Lower lobe of right lung (tissue), 2 donors: ENCODE measurements at places on chromosomes 7 and 10. TPM values are rescaled to one million over a fixed set of nuclear protein-coding genes. Genes with fewer than 3 reads are reported as not detected.
A peak's percentile ranks its signal among the peaks of the same experiment; 100 is the strongest.

DNA sequence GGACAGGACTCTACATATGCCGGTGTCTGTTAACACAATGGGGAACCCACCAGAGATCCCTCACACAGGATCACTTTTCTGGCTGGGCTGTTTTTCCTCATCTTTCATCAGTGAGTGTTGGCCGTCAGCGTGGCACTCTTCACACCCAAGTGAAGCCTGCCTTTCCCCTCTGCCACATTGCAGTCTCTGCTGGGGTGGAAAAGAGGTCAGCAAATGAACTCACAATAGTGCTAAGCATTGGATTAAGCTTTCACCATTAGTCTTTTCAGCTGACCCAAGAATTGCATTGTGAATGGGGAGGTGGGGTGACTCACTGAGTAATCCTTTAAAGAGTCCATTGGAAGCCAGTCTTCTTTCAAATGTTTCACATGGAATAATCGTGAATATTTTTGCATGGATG, 143.0 kb downstream of the KIAA1217 start:
- no peak for DNase-seq

UPK3BL2 gene
- total RNA-seq, result 26.9 TPM

DNA sequence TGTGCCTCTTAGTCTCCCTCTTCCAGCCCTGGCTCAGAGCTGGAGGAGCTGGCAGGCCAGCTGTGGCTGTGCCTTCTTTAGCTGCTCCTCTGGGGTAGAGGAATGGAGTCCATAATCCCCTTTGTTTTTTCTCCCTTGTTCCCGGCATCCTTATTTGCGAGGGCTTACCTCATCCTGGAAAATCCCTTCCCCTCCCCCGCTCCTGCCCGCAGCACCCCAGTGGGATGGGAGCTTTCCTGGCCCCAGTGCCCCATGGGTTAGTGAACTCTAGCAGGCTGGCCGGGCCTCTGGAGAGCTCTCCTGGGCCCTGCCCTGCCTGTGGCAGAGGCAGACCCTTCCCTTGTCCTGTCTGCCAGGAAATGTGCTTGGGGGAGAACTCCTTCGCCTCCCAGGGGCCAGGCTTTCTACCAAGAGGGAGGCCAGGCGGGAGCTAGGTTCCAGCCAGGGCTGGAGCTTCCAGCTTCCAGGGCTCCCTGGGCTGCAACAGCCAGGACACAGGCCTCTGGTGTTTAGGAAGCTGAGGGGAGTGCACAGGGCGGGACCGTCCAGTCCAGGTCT, 16.5 kb upstream of the TRIM8 start:
- DNase-seq, result peak; percentile 62

CABCOCO1 gene
- total RNA-seq, result 3.5 TPM

HOXA7 gene
- total RNA-seq, result 2.2 TPM

SEMA3A gene
- 9.7 TPM for total RNA-seq

DNA sequence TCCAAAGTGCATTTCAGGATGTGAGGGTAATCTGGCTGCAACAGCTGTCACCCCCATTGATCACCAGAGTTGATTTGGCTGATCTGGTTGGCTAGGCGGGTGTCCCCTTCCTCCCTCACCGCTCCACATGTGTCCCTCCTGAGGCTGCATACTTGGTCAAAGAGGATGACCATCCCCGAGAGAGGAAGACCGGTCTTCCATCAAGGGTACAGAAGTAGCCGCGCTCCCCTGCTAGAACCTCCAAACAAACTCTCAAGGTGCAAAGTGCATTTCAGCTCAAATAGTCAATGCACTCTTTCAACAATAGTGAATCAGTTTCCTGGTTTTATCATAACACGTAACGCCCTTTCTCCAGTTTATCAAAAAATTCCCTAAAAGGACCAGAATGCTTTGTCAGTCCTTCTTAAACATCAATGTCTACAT, 44.6 kb downstream of the CARD11 start:
- no peak for DNase-seq

DNA sequence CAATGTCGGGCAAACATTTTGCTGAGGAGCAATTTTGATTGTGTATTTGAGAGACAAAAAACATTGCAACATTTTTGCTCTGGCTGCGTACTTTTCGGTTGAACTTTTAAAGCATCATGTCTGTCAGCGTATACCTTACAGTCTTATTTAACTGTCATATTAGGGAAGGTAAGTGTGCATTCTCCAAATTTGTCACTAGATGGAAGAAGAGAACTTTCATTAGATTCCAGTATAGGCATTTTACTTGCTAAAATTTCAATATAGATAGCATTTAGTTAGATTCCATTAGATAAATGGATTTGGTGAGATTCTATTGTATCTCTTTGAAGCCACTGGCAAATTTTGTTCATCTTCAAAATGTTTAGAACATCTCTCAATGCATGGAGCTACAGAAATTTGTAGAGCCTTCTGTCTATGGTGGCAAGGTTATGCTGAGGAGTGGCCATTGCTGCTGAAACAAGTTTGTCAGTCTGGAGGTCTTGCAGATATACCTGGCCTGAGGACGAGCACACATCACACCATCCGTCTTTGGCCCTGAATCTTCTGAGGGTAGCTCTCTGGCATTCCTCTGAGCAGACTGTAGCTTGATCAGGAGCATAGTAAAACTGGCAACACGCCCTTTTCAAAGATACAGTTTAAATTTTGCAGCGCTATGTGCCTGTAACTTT, 437.5 kb upstream of the MBL2 start:
- DNase-seq, result no peak

STOX1 gene
- 2.5 TPM for total RNA-seq

DNA sequence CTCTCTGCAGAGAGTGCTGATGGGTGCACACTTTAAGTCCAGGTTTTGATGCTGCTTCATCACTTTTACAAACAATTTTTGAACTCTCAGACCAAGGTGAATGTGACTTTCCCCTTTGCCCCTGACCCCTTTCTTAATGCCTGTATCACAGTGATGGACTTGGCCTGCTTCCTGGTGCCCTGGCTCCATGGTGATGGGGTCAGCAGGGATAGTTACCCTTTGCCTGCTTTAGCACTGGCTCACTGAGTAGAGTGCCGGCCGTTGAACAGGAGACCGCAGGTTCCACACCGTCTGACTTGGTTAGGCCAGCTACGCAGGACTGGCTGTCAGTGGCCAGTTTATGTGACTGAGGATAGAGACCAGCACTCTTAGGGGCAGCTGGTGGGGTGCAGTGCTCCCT, 40.1 kb downstream of the LRGUK start:
- DNase-seq, result no peak

- DNase-seq, result no peak
Observed at GRCh38 chr7:149510248-149510647, 12.6 kb upstream of the ZNF746 start.

DNA sequence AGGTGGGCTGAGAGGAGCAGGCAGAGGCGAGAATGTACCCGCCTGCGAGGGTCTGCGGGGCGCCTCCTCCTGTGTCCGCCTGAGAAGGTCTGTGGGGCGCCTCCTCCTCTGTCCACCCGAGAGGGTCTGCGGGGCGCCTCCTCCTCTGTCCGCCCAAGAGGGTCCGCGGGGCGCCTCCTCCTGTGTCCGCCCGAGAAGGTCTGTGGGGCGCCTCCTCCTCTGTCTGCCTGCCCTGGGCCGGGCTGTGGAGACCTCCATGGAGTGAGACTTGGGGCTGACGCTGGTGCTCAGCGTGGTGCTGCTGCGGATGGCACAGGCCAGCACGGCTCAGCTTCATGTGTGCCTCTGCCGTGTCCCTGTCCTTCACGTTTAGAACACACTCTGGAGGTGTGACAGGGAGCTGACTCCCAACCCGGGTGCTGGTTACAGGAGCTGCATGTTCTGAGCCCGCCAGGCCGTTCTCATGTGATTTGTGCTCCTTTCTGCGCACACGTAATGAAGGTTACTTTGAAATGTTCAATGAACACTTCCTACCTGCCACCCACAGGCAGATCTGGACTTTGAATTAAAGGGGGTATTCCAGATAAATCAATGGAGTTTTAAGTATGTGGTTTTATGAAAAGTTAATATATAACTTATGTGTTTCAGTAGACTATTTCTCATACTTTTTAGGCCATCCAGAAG, 20.5 kb upstream of the GET4 start:
- no peak for DNase-seq

- no peak for DNase-seq
Observed at GRCh38 chr10:24891823-24892222, 60.6 kb downstream of the PRTFDC1 start.
